ENCODE measurements at places on chromosomes 5 and 9.
A peak's percentile ranks its signal among the peaks of the same experiment; 100 is the strongest.

DNA sequence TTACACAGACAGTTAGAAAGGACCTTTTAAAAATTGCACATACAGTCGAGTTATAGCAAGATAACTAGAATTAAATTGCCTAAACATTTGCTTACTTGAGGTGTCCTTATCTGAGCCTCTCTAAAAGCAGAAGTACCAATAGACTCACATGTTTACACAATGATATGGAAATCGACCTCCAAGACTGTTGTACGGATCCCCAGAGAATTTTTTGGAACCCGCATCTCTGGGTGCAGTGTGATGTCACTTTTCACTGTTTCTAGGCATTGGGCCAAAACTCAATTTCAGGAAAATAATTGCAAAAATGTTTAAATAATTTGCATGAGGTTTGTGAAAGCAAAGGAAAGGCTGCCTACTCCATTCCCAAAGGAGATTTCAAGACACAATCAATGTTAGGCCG, 63.1 kb upstream of the ATG10 start:
- no peak for DNase-seq

GRCh38 chr5:119743927-119744326, 114.6 kb downstream of the FAM170A start:
- no peak for DNase-seq

DNA sequence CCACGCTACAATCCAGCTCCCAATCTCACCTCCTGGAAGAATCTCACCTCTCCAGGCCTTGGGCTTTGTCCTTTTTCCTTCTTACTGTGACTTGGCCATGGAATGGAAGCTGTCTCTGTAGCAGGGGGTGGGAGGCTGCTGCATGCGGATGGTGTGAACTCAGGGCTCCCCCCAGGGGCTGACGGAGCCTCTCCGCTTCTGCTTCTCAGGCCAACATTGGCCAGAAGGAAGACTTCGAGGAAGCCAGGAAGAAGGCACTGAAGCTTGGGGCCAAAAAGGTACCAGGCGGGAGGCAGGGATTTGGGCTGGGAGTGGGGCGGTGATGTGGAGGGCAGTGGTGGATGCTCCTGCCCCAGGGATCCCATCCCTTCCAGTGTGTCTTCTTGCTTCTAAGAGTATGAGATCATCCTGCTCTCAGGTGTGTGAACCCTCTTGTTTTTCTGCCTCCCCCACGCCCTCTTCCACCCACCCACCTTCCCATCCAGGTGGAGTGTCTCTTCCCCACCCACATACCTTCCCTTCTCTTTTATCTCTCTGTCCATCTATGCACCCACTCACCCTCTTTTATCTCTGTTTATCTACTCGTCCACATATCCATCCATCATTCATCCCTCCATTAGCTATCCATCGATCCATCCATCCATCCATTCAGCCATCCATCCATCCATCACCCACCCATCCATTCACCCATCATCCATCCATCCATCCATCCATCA, 9.5 kb downstream of the ASS1 start:
- DNase-seq = no peak

GRCh38 chr5:176816043-176816745, 5.8 kb downstream of the UNC5A start:
- no peak for DNase-seq

- DNase-seq = no peak
These were observed 27.5 kb downstream of the ZNF474 start for GRCh38 chr5:122156724-122157325.

DNA sequence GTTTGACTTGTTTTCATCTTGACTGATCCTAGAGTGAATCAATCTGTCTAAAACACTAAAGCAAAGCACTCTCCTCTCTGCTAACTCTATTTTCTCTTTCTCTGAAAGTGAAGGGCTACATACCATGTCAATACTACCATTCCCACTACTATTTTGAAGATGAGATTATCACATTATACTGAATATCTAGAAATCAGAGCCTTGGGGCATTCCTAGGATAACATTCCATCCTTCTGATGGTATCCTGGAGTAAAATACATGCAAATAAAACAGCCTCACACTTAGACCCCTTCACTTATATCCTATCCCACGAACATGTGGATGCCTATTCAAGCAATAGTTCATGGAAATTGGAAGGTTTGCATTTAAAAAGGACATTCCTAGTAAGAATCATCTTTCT, 309.3 kb upstream of the ACTBL2 start:
- no peak for DNase-seq

DNA sequence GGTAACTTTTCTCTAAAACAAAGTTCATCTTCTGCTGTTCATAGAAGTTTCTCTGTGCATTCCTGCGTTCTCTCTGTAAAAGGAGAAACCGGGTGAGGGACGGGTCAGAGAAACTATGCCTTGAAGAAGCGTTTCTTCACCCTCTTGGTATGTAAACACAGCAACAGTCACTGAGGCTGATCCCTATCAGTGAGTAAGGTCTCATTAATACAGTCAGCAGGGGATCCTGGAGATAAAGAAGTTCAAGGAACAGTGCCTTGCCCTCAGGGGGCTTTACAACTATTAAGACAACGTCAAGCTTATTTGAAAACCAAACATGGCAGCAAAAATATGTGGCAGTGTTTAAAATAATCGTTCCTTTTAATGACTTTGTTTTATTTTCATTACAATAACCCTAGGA, 202.9 kb upstream of the IL12B start:
- no peak for DNase-seq

DNA sequence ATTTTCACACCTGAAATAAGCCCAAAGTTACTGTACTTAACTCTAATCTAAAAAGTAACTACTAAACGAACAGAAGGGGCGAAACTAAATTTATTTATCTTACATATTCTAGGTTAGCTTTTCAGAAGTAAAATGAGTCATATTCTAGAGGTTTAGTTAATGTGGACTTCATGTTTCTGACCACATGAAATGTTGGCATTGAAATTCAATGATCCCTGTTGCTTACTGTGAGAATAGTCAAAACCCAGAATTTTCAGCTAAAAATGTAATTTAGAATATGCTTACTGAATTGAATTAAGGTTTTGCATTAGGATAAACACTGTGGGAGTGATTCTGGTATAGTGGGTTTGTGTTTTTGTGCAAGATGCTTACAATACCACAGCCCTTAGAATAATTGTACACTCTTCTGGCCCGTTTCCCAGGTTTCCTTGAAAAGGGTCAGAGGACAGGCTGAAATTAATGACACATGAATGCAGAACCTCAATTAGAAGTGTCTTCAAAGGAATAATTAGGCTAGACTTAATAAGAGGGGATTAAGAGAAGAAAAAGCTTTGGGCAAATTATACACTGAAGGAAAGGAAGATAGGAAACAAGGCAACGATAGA, 1.4 kb upstream of the SNX18 start:
- DNase-seq = no peak

DNA sequence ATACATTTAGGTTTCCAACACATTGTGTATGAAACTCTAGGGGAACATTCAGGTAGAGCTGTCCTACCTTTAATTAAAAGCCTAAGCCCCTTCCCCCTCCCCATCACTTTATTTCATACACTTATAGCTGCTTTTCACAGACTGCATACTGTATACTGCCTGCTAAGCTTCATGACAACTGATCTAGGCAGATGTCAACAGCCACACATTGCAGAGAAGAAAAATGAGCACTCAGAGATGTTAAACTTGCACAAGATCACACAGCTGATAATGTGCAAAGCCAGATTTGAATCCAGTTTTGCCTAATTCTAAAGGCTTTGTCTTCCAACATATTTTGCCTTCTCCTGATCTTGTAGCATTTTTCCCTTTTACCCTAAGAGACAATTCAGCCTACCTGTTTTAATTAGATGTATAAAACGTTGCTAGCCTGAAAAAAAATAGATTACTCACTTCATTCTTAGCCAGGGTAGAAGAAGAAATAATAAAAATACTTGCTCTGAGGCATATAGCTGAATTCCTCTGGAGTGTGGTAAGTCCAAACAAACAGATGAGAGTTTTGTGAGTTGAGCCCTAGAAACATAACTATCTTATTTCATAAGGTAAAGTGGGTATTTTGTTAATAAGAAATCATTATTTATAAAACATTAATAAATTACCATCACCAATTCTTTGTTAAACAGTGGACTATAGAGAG, 56.9 kb upstream of the CAST start:
- DNase-seq = no peak

DNA sequence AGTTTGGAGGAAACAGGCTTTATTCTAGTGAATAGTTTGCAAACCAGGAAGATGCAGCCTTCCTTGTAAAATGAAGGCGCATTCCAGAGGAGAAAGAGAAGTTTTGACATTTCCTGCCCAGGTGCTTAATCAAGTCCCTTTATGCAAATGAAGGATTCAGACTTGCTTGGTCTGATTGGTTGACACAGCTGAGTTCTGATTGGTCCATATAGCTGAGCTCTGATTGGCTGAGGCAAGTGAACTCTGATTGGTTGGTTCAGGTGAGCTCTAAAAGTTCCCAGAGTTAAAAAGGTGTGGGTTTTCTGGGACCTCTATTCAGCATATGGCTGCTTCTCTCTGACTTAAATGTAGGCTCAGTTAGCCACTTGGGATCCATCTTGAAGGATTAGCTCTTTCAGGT, 151.0 kb downstream of the CACNA1B start:
- no peak for DNase-seq

GRCh38 chr5:135087950-135088349, 53.9 kb upstream of the PITX1 start:
- no peak for DNase-seq

GRCh38 chr9:122944960-122945888, 4.4 kb downstream of the RABGAP1 start:
- DNase-seq = no peak

DNA sequence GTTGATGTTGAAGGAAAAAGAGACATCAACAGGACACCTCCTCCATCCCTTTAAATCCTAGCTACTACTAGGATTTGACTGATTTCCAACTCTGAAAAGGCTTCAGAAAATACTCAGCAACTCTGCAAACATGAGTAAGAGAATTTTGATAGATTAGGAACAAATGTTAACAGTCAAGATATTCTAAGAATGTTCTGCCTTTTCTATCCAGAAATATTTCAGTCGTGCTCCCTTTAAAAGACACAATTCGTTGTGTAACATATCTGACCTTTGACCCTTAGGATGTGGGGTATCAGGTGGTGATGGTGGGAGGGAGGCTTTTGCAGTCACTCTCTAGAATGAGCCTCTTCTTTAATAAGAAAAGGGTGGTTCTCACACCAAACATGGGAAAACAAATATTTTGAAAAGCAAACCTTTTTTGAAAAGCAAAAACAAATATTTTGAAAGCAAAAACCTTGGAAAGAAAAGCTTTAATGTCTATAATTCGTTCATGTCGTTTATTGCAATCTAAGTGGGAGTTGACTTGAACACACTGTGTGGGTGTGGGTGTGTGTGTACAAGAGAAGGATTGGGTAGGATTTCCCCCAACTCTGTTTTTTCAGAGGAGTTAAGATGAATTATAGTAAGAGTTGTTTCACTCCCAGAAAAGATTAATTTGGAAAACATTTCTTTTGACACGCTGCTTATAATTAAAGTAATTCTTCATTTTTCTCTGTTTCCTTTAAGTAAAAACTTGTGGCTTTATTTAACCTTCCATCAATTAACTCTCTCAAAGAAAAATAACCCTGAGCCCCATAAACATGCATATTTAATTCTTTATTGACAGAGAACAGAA, 152.8 kb downstream of the TMEM167A start:
- DNase-seq = no peak

- no peak for DNase-seq
These were observed 484.0 kb downstream of the PRDM9 start for GRCh38 chr5:23991406-23991805.

GRCh38 chr9:23502004-23502403, 324.0 kb downstream of the ELAVL2 start:
- DNase-seq = no peak

DNA sequence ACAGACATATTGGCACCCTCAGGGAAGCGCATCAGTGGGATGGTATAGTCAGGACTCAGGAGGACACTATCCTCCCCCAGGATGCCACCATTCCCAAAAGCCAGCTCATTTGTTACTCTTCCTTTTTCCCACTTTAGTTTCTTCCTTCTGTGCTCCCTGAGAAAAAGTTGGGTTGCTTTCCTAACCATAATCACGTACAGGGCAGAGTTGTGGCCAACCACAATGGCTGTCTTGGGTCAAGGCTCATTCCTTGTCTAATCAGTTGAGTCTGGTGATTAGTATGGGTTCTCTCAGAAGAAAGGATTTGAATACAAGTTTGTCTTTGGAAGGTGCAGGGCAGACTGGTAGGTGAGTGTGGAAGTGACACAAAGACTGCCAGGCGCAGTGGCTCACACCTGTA, 26.6 kb upstream of the ATP6V1G1 start:
- no peak for DNase-seq

DNA sequence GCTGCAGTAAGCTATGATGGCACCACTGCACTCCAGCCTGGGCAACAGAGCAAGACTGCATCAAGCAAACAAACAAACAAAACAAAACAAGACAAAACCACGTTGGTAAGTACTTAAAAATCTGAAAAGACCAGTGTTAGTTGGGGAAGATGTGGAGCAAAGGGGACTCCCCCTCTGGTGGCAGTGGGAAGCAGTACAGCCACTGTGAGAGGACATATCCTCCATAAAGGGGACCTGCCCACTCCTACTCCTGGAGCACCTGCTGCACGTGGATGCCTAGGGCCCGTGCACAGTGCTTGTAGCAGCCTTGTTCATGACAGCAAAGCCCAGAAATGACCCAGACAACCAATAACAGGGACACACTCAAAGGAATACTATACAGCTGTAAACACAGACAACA, 17.0 kb upstream of the IPPK start:
- DNase-seq = no peak

GRCh38 chr9:106862110-106862820, 701 bp upstream of the ZNF462 start:
- DNase-seq = no peak

GRCh38 chr9:137000177-137000930, 4.0 kb upstream of the CLIC3 start:
- peak; percentile 46 for DNase-seq

- no peak for DNase-seq
These were observed 1.5 kb upstream of the RFX3 start for GRCh38 chr9:3526997-3527940.

- DNase-seq = peak; percentile 73
These were observed 95.1 kb downstream of the ANXA2R start for GRCh38 chr5:42944989-42945388.

GRCh38 chr5:26530305-26530704, 508.1 kb downstream of the CDH9 start:
- DNase-seq = no peak

DNA sequence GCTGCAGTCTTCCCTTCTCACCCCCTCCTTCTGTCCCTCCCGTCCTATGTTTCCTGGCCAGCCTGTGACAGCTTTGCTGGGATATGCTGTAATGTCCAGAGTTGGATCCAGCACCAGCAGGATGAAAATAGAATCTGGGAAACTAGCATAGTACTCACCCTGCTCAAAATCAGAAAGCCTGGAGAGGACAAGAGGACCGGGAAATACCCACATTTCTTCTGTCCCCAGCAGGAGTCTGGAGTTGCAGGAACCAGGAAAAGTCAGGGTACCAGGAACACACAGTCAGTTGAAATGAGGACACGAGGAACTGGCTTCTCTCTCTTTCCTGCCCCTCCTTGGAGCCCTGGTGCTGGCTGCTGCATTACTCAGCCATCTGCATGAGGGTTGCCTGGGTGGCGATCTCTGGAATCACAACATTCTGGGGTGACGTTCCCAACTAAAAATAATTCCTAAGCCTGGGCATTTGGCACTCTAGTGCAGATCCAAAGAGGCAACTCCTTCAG, 59.6 kb upstream of the NFIL3 start:
- peak; percentile 42 for DNase-seq

Measured in AG09309 (cell line).